ENCODE measurements at places on chromosomes 4 and X.

DNA sequence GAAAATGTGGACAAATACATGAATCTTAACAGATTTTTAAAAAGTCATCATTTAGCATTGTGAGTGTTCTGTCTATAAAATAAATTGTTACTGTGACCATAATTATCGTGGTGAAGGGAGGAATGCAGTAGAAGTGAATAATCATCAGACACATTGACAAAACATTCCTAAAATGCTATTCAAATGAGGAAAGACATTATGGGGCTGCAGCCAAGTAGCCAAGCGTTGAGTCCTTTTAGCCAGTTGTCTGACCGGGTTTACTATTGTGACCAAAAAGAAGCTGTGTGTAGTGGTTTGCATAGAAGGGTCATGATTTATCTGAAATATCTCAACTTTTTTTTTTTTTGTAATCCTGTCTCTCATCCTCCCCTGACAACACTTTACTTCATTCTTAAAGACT is 19.5 kb downstream of the WWC2 start:
- no peak for DNase-seq

DNA sequence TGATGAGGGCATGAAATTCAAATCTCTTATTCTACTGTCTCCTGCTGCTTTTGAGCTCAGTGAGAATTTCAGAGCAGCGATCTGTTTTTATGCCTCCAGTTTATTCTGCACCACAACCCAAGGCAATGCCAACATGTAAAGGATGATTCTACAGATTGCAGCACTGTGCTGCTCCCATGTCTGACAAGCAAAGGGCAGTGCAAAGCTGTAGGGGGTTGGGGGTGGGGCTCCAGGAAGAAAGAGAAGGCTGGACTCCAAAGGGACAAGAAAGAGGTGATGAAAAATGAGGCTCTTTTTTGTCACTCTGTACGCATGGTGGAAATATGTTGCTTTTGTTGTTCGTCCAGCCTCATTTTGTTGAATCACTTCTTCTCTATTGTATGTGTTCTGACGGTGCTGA is 254.6 kb downstream of the STIM2 start:
- DNase-seq: no peak

- no peak for DNase-seq
Observed at GRCh38 chr4:15893962-15894361, 44.6 kb downstream of the FGFBP1 start.

DNA sequence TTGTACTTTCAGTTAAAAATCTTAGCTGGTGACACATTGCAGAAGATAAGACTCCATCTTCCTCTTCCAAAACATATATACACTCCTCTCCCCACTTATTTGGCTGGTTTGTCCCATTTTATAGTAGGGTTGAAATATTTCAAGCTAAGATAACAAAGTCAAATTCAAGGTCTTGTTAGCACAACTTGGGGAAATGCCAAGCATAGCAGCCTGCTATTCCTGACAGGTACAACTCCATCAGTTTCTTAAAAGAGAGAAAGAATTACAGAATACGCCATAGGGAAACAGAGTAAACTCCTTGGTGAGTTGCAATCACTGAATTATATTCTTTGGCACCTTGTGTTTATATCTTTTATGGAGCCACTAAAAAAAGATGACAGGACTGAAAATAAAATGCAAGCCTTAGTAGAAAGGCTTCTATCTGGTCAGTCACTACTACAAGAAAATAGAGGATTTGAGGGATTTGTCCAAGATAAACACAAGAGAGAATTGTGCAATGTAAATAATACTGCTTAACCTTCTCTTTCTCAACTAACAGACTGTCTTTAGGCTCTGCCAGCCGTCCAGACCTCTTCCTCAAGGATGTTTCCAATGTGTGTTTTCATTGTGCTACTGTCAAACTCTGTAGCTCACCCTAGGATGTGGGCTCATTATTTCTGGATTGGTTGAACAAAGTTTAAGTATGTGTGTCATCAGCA is 170.3 kb downstream of the VEGFC start:
- no peak for DNase-seq

DNA sequence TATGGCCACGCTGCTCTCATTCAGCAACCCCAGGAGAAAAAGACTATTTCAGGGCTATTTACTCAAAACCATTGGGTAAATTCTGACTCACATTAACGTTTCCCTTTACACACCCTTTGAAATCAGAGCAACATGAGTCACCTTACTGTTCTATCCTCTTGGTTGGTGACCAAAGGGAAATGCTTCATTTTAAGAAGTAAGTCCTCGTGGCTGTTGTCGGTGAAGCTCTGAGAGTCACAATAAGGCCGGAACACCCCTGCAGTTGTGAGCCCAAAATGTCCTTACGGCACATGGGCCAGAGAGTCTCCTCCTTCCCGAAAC is 56.3 kb upstream of the SPRY1 start:
- DNase-seq: no peak

- no peak for DNase-seq
Observed at GRCh38 chrX:31154946-31155345, 83.1 kb upstream of the FTHL17 start.

DNA sequence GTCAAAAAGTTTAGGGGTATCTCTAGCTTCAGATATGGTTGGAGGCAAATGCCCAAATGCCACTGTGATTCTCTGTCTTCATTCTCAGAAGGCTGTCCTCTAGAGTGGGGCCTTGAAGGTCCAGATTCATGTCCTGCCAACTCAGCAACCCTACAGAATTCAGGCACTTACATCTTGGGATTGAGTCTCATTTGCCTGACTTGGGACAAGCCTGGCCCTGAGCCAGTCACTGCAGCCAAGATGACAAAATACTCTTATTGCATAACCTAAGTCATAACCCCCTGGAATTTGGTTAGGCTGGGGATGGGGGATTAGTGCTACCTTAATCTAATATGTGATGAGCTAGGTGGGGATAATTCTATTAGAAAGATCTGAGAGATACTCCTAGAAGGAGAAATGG is 100.5 kb downstream of the AREG start:
- DNase-seq: no peak

GRCh38 chrX:54534271-54534670 is 4.3 kb downstream of the GNL3L start:
- DNase-seq: no peak

DNA sequence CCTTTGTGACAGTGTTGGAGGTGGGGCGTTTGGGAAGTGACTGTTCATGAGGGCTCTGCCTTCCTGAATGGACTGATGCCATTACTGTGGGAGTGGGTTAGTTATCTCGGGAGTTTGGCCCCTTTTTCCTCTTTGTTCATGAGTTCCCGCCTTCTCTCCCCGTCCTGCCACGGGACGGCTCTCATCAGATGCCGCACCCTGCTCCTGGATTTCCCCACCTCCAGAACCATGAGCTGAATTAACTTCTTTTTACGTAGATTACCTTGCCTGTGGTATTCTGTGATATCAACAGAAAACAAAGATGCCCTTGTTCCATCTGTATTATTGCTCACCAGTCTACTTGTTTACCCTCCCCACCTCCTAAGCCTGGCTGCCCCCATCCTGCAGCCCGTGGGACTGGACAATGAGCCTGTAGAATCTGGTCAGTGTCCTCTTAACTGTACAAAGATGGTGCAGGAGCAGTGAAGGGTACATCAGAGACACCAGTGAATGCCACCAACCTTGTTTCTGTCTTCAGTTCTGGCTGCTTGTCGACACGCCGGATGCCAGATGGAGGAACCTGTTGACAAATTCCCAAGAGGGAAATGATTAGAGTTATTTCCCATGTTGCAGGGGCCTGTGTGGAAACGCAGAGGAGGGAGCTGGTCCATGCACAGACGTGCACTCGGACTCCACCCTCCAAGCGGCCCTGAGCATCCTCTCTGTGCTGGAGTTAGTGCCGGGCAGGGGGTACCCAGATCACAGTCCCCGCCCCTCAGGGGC is 104.7 kb downstream of the ABLIM2 start:
- no peak for DNase-seq

DNA sequence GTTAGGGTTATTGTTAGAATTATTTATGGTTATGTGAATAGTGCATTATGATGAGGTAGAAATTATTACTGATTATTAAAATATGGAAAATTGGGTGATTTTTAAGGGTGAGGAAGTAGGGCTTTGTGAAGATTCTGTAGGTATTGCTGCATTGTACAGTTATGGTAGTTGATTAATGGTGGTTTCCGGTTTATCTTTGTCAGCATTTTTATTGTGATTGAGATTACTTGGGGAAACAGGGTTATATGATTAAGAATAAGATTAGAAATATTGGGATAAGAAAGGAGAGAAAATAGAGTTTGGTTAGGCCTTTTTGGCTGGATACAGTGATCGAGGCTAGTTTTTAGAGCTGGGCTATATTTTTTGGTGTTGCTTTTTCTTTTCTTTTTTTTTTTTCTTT is 8.6 kb upstream of the IGBP1 start:
- no peak for DNase-seq

DNA sequence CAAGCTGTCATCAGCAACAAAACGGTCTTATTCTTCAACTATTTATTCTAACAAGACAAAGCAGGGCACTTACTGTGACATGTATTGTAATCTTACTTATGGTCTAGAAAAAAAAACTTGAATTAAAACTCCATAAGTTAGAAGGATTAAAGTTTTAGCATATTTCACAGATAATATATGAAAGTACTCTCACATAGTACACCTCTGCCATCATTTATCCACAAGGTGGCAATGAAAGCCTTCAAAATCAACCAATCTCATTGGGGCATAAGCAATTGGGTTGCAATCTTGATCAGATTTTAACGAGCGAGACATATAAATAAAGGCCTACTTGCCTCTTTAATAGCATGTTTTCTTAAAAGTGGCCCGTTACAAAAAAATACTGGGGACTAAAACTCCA is 1382.9 kb downstream of the FAM133A start:
- DNase-seq: no peak

DNA sequence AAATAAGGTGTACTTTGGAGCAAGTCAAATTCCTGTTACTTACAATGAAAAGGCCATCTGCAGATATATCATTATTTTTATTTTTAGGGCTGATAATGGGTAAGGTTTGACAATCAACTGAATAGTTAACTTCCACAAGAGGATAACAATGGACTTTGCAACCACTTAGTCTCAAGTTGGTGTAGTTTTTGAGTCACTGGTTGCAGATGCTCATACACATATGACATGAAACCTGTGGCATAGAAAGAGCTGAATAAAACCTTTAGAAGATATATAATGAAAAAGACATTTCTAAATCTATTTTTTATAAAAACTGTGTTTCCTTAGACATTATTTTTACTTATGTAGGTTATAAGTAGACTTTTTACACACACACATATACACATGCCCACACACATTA is 2110.9 kb downstream of the PCDH7 start:
- DNase-seq: no peak

- DNase-seq: no peak
Observed at GRCh38 chr4:24763631-24764297, 31.6 kb upstream of the SOD3 start.

DNA sequence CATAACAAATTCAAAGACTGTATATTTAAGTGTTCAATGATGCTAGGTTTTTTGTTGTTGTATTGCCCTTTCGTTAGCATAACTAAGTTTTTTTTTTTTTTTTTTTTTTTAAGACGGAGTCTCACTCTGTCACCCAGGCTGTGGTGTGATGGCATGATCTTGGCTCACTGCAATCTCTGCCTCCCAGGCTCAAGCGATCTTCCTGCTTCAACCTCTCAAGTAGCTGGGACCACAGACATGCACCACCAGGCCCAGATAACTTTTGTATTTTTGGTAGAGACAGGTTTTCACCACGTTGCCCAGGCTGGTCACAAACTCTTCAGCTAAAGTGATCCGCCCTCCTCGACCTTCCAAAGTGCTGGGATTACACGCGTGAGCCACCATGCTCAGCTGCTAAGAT is 7.0 kb downstream of the SH3BGRL start:
- DNase-seq: no peak

- DNase-seq: peak; percentile 1
Observed at GRCh38 chrX:40383360-40383759, 197.4 kb upstream of the ATP6AP2 start.

DNA sequence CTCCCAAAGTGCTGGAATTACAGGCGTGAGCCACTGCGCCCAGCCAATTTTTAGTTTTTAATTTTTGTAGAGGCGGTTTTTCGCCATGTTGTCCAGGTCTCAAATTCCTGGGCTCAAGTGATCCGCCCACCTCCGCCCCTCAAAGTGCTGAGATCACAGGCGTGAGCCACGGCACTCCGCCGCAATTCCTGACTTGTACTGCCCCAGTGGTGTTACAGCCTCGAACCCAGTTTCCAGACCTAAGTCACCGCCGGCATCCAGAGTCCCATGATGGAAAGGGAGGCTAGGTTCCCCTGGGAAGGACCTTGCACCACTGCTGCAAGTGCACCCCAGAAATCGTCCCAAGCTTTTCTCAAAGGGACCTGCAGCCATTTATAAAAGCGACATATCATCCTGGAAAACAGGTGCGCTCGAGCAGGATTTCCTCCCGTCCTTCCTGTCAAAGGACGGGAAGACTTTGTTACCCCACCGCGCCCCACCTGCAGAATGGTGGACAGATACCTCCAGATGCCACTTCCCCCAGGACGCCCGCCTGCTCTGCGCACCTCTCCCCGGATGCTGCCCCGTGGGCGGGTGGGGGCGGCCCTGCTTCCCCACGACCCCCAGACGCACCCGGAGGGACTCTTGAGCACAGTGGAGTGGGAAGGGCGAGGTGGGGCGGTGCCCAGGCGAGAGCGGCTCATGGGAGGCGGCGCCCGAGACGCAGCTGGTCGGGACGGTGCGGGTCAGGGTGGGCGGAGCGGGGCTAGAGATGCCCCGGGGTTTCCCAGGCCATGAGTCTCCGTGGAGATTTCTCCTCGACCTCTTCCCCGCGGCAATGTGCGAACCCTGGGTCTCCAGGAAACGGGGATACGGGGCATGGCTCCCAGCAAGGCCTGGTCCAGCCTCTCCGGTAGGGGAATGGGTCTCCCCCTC is 947 bp upstream of the RPL10 start:
- DNase-seq: peak; percentile 50

GRCh38 chr4:150244600-150244999 is 166.4 kb downstream of the DCLK2 start:
- DNase-seq: no peak

- peak; percentile 15 for DNase-seq
Observed at GRCh38 chrX:12080265-12080664, 58.0 kb upstream of the FRMPD4 start.

DNA sequence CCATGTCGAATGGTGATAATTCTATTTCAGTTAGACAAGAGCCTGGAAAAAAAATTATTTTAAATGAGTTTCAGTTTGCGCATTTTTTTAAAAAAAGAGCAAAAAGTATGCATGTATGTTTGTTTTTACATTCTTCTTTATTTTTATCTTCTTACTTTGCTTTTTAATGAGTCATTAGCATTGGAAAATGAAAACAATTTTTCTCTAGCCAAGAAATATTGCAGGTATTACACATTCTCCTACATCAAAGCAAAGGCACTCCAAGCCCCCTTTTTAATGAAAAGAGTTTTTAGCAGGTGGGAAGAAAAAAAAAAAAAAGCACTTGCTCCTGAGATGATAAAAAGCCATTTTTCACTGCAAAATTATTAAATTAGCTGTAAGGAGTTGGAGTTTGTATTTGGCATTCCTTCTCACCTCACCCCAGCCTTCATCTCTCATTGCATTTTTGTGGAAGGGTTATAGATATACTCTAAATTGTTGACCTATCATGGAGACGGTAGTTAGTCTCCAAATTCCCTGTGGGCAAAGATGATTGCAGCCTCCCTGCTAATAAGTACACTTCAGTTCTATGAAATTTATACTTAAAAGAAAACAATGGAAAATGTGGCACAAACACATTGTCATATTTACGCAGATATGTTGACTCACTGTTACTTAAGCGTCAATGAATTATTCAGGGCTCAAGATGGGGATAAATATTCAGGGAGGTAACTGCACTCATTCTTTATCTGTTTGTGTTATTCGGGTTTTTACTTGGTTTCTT is 43.8 kb downstream of the PALLD start:
- DNase-seq: no peak
